ENCODE measurements at places on chromosomes 3 and 15.

GRCh38 chr3:30989276-30990030, 95.0 kb upstream of the GADL1 start:
- no peak for DNase-seq

DNA sequence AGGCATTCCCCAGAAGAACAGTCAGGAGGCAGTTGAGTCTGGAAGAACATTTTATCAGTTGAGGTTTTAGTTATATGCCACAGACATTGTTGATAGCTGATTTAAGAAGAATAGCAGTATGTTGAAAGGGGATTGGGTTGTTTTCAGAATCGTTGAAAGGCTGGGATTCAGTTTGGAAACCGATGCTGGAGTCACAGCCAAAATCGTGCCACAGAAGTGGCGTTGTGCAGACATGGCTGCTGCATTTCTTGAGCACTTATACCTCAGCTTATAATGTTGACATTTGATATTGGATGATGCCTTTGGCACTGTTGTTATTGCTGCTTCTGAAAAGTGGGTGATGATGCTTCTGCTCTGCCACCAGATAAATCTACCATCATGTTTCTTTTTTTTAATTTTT, 16.1 kb downstream of the SLMAP start:
- DNase-seq, result no peak

GRCh38 chr3:169153656-169154055, 509.9 kb downstream of the MECOM start:
- DNase-seq, result no peak

DNA sequence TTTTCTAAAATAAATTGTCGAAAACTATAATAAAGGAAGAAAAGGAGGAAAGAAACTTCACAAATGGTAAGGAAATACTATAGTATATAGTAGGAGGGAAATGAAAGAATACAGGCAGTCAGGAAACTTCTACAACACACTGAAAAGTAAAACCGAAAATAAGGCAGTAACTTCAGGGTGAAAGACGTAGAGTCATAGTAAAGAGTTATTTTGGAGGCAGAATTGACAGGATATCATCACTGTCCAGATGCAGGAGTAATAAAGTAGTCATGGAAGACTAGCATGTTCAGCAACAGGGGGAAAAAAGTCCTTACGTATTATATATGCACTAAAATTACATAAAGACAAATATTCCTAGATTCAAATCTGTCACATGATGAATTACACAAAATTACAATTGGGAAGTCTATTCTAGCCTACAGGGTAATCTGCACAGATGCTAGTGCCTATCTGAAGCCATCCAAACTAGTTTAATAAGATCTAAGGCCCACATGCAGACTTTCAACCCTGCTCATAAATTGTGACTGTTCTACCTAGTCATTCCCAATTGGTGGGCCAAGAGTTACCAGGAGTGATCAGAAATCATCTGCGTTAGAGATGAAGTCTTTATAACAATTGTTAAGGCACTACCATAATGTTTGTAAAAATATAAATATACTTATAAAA, 14.0 kb downstream of the VPS13C start:
- DNase-seq, result no peak

- DNase-seq, result no peak
These were observed 18.3 kb downstream of the P2RY1 start for GRCh38 chr3:152853196-152853595.

DNA sequence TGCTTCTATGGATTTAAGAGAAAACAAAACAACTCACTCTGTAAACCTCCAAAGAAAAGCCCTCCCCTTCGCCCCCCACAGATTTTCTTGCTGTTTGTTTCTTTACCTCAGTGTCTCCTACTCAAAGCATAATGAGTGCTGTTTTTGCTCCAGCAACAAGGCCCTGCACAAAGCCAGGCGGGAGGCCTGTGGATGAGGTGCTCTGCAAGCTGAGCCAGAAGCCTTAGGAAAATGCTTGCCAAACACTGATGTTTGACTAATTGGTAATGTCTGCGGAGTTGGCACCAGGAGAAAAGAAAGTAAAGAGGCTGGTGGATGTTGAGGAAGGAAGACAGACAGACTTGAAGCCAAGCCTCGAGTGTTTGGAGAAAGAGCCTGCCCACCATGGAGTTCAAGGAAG, 99.7 kb downstream of the RARB start:
- no peak for DNase-seq

GRCh38 chr3:76307556-76307955, 522.2 kb upstream of the ZNF717 start:
- no peak for DNase-seq

GRCh38 chr3:52596658-52597265, 60.4 kb downstream of the UQCC5 start:
- DNase-seq, result no peak

- no peak for DNase-seq
These were observed 83.9 kb upstream of the PROK2 start for GRCh38 chr3:71868876-71869275.

DNA sequence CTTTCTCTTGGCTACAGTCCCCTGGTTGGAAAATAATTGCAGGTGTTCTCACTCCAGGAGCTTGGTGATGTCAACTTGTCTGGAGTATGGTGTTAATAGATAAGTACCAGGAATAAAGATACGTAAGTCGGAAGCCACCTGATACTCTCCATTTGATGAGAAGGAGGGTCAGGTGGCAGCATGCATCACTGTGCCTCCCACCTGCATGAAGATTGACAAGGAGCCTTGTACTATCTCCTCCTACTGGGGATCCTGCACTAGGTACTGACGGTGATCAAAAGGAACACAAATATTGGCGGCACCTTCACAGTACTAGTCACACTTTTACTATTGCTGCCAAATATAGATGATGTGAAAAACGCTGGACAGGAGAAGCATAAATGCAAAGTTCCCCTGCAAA, 32.6 kb upstream of the GABRB3 start:
- DNase-seq, result no peak
